ENCODE measurements at places on chromosomes 4 and X. TPM values are rescaled to one million over a fixed set of nuclear protein-coding genes. Genes with fewer than 3 reads are reported as not detected.

The MID1 gene
- 11.5 TPM for total RNA-seq

The NAP1L5 gene
- total RNA-seq = 86.7 TPM

The HDX gene
- 13.8 TPM for total RNA-seq

The TCEANC gene
- 10.6 TPM for total RNA-seq

The ADGRG4 gene
- total RNA-seq = not detected

The TIGD4 gene
- total RNA-seq = 7.2 TPM

The MTMR8 gene
- total RNA-seq = 7.2 TPM

The RTL3 gene
- not detected for total RNA-seq

The CXCL3 gene
- total RNA-seq = 1.2 TPM

The UGT2B17 gene
- not detected for total RNA-seq

The ZMYM3 gene
- 44.1 TPM for total RNA-seq

The EPGN gene
- not detected for total RNA-seq

All from diencephalon (tissue), 1 donor.